CD4-positive, alpha-beta T cell treated with Interleukin-6 for 4 hours (primary cell): ENCODE measurements at places on chromosomes 2 and 18.
A peak's percentile ranks its signal among the peaks of the same experiment; 100 is the strongest.

DNA sequence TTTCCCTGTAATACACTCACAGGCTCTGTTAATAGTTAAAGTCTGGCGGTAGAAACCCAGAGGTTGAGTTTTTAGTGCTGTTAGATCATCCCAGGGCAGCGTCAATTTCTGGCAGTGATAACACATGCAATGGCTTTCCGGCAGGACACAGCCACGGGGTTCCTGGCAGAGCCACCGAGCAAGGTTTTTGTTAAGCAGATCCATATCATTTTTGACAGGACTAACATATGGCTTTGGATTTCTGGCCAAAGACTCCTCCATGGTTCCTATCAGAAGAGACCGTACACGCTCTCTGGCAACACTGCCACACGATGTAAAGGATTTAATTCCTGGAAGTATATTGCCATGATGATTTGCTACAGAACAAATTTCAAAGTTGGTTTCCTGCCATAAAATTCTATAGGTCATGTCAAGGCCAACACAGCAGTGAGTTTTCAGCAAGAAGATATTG is 854.3 kb downstream of the LRRTM4 start:
- no peak for DNase-seq

- no peak for DNase-seq
These were observed 2.9 kb upstream of the SLC9A4 start for GRCh38 chr2:102470168-102470567.

GRCh38 chr2:226077841-226078240 is 678.3 kb downstream of the NYAP2 start:
- no peak for DNase-seq

GRCh38 chr18:23042133-23042532 is 93.2 kb upstream of the CABLES1 start:
- DNase-seq = no peak

DNA sequence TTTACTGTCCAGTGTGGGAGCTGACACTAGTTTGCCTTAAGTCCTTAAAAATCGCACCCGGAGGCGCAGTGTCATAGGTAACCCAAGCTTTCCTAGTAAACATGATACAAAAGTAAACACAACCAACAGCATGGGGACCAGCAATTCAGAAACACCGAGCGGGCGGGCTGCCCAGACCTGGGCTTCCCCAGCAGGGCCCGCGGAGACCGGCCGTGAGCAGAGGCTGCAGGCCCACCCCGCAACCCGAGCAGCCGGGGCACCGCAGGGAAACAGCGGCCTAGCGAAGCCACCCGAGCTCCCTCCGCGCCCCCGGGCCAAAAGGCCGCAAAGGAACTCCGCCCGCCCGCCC is 296 bp downstream of the TTC21B start:
- no peak for DNase-seq

GRCh38 chr2:241890524-241891235 is 21.2 kb downstream of the RTP5 start:
- no peak for DNase-seq

DNA sequence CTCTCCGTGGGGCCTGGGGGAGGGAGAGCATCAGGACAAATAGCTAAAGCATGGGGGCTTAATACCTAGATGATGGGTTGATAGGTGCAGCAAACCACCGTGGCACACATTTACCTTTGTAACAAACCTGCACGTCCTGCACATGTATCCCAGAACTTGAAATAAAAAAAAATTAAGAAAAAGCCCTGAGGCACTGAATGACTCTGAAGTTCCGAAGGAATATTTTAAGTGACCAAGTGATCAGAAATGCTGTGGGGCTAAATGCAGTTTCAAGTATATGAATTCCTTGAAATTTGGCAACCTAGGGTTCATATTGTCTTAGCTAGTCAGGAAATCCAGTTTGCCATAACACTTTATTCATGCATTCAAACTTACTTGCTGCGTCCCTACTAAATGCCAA is 127.5 kb downstream of the MC4R start:
- no peak for DNase-seq

GRCh38 chr2:235925250-235925919 is 242.8 kb downstream of the GBX2 start:
- DNase-seq = no peak

DNA sequence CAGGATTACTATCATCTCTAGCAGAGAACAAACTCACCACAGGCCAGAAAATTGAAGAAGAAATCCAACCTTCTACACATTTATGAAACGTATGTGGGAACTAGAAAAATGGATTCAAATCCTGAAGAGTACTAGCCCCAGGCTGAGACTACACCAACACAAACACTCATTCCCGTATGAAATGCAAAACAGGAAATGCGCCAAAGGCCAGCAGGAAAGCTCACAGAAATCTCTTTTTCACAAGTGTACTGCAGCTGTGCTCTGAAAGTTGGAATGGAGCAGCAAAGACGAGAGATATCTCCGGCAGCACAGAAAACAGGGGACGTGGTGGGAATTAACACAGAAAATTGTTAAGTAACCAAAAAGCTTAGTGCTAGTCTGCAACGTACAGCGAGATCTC is 913.5 kb downstream of the TDRD15 start:
- no peak for DNase-seq

DNA sequence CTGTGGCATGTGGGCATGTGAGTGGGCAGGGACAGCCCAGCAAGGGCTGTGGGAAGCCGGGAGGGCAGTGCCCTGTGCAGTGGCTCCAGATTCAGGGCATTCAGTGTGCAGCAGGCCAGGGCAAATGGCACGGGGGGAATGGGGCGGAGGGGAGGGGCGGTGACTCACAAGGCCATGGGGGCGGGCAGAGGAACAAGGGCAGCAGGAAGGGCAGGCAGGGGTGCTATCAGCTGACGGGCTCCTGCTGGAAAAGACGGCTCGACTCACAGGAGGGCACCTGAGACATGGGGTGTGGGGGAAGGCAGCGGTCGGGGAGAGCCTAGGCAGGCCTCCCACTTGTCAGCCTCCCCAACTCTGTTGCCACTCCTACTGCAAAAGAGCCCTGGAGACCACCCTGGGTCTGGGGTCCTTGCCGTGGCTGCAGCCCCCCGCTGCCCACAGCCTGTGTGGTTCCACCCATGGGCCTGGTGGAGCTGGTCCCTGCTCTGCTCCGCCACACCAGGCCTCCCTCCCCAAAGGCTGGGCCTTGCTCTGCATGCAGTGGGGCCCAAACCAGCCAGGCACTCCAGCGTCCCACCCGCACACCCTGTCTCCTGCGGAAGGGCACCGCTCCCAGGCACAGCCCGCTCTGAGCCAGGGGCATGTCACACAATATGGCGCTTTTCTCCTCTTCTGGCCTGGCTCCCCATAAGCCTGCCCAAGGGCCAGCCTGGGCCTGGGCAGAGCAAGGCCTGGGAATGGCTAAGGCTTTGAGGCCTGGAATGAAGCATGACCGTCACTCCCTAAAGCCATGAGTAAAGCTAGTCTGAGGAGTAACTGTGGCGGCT is 25.9 kb downstream of the HS6ST1 start:
- DNase-seq = no peak

GRCh38 chr2:464562-465309 is 176.8 kb upstream of the ALKAL2 start:
- no peak for DNase-seq

DNA sequence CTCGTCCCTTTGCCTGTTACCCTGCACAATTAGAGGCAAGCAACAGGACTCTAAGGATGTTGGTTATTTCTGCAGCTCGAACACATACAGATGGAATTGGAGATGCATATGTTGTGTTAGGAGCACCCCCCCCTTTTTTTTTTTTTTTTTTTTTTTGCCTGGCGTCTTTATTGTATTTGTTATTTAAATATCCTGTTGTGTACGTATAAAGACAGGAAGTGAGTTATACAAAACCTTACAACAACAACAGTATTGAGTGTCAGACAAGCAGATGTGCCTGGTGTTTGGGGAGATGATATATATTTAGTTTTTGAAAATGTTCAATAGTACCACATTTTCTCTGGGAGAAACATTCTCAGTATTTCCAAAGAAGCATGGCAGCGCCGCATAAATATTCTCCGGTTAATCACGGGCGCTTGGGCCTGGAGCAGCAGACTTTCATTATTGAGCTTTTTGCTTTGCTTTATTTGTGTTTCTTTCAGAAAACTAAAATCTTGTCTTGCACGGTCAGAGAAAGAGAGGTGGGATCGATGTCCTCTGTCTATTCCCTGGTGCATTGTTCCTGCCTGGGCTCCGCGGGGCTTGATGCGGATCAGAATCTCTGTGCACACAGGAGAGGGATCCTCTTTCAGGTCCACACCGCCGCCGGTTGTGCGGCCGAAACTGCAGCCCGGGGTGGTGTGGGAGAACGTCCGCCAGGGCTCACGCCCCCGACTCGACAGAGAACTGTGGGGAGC is 23.2 kb upstream of the ZNF516 start:
- DNase-seq = peak; percentile 13

DNA sequence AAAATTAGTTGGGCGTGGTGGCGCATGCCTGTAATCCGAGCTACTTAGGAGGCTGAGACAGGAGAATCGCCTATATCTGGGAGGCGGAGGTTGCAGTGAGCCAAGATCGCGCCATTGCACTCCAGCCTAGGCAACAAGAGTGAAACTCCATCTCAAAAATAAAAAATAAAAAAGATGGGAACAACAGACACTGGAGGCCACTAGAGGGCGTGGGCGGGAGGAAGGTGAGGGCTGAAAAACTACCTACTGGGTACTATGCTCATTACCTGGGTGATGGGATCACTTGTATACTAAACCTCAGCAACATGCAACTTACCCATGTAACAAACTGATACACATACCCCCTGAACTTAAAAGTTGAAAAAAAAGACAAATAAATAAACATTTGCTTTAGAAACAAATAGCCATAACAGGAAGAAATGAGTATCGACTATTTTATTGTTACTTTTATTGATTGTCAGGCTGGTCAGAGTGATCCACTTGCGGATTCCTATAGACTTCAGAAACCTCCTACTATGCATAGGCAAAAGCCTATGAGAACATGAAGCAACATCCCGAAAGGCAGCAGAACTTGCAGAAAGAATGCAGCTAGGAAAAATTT is 61.0 kb downstream of the TMEM163 start:
- peak; percentile 54 for DNase-seq

DNA sequence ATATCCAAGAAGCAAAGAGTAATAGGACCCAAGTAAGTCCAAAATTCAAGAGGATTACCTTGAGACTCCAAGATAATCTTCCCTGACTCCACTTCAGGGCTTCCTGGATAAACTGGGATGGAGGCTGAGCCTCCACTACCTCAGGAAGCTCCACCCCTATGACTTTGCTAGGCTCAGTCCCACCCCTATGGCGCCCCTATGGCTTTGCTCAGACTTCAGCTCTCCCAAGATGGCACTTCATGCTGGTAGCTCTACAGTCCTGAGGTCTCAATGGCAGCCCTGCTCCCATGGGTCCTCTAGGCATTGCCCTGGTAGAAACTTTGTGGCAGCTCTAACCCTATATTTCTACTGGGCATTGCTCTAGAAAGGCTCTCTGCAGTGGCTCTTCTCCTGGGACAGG is 69.9 kb upstream of the CHAC2 start:
- DNase-seq = no peak

- no peak for DNase-seq
These were observed 907.9 kb upstream of the CELF4 start for GRCh38 chr18:38473535-38473934.

DNA sequence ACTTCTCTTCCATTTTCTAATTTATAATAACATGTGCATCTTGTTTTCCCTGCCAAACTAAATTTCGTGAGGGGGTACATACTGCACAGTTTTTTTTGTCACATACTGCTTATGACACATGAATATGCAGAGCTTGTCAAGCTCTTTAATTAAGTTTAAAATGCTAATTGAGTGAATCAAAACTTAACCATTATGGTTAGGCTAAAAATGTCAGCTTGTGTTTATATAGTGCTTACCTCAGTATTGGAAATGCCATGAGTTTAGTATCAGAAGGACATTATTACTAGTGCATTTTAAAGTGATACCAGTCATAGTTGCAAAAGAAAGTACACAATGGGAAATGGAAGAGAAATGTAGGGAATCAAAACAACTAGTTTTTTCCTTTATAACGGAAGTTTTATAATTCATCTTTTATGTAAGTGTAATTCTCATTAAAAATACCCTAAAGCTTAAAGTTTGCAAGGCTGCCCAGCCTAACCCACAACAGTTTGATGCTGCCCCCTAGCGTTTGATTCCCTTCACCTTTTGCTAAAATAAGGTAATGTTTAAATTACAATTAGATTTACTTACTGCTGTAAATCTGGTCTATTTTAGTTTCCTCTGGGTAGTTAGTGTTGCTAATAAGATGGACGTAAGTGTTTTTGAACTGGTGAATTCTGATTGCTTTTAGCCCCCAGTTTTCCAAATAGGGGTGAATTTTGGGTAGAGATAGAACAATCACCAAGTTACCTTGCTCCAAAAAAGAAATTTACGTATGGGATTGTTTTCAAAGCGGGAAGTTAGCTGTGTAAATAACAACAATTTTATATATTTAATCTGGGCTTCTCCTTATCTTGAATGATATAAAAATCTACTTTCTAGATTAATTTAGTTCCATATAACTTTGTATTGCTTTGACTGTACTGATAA is 3.2 kb downstream of the SLC39A10 start:
- peak; percentile 89 for DNase-seq

DNA sequence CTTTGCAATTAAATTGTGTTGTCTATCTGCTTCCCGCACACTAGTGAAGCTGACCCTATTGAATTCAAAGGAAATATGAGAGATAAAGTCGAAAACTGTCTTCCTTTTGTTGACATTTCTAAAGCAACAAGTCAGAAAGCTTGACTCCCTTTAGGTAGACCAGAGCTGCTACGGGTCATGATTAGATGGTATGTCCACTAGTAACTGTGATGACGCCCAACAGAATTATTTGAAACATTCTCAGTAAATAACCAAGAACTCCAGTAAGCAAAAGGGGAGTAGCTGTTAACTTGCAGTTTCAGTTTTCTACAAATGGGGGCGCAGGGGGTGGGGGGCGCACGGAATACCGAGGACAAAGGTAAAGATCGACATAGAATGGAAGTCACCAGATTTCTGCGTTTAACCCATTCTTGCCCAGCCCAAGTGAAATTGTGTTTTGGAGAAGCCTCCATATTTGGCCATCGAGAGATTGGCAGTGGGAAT is 56.4 kb downstream of the CRIM1 start:
- DNase-seq = no peak

- DNase-seq = no peak
These were observed 6.0 kb upstream of the GLI2 start for GRCh38 chr2:120729406-120730399.

GRCh38 chr2:10285191-10285555 is 17.5 kb upstream of the HPCAL1 start:
- DNase-seq = no peak
